ENCODE measurements at places on chromosomes 4 and X.

GRCh38 chrX:16484338-16484737 lies 165.6 kb upstream of the S100G start:
- peak; percentile 49 for DNase-seq

DNA sequence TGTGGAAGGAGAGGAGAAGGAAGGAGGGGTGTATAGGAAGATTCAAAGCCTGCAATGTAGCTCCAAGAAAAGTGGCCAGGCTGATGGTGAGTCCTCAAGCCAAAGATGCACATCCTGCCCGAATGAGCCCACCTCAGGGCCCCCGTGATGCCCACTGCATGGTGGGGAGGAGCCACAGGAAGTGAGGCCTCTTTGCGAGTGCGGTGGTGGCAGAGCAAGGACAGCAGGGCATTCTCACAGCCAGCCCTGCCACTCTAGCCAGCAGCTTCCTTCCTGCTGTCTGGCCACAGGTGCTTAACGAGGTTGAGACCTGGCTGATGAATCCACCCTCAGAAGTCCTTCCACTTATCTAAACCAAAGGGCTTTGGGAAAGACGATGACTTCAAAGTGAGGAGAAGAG lies 55.8 kb downstream of the BCOR start:
- DNase-seq, result no peak

DNA sequence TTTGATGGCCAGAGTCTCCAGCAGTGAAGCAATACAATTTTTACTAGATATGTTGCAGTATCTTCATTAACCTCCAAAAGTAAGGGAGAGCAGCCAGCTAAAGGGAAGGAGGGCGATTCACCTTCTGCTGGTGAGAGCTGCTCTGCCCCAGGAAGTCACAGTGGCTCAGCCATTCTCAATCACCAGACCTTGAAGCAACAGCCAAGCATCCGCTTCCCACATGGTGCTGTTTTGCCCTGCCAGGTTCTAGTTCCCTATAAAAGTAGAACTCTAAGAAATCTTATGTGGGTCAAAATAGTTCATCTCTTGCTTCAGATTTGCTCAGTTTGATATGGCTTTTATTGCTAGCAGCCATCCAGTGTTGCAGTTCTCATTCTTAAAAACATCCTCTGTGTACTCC lies 166.8 kb downstream of the STIM2 start:
- no peak for DNase-seq

GRCh38 chrX:52261125-52261462 lies 76.4 kb downstream of the MAGED4 start:
- DNase-seq, result no peak

DNA sequence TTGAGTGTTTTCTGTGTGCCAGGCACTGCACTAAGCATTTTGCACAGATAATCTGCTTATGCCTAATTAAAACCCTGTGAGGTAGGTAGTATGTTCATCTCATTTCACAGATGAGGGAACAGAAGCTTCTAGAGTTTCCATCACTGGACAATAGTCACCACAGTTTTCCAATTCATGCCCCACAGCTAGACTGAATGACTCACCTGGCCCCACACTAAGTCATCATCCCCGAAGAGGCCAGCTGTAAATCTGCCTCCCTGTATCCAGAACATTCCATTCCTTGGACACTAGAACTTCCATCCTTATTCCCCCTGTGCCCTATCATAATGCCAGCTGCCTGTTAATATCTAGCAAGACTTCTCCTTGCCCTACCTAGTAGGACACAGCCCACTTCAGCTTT lies 40.9 kb upstream of the NYX start:
- no peak for DNase-seq

All from SIG-M5 (cell line).